ENCODE measurements at places on chromosomes 1 and 21.
A peak's percentile ranks its signal among the peaks of the same experiment; 100 is the strongest.

DNA sequence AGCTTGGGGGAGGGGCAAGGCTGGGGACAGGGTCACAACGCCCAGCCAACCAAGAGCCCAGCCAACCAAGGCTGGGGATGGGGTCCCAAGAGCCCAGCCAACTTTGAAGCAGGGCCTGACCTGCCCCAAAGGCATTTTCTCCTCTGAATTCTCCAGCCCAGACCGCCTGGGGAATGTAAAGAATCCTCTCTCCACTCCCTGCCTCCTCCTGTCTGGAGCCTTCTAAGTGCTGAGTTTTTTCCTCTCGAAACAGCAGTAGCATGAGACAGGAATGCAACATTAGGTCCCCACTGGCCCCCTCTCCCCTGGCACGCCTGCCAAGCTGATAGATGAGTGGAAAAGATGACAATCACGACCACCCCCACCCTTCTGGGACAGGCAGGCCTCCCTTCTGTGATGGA lies 17.0 kb downstream of the C1orf198 start:
- no peak for DNase-seq

- peak; percentile 12 for DNase-seq
These were observed 21.5 kb downstream of the STPG1 start for GRCh38 chr1:24391882-24392603.

DNA sequence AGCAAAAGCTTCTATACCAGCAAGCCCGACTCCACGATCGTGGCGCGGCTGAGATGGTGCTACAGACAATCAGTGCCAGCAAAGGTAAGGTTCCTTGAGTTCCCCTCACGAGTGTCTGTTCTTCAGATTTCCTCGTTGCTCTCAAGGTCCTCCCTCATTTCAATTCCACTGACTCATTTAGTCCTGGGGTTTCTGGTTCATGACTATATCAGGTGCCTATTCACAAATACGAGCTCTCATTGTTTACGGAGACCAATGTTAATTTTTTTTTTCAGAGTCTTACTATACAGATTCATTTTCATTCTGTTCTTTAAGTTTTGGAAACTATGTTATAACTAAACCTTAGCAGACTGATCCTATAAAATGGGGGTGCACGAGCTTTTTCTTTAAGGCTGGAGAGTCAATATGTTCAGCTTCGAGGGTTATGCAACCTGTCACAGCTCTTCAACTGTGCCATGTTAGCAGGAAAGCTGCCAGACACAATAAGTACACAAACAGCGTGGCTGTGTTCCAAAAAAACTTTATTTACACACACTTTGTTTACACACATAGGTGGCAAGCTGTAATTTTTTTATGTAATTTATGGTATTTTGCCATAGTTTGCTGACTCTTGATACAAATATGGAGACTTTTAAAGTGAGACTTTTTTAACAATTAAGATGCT lies 134.3 kb downstream of the ZP4 start:
- no peak for DNase-seq

DNA sequence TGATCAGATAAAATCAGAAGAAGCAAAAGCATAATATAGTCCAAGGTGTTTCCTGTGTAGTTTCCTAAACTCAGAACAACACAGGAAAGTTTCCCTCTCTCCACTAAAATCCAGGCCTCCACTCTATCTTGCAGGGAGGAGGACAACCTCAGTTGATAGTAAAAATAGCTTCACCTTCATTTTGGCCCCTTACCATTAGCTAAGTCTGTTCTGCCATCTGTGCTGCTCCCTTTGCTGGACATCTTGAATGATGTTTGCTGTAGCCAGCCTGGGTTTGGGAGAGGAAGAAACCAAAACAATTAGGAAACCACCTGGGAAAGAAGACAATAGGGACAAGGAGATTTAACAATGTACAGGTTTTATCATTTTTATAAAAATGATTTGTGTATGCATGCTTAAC lies 18.6 kb downstream of the DCAF8 start:
- no peak for DNase-seq

- no peak for DNase-seq
These were observed 93.9 kb downstream of the ADAMTS1 start for GRCh38 chr21:26751305-26751704.

GRCh38 chr21:32806810-32807386 lies 35.3 kb upstream of the PAXBP1 start:
- DNase-seq, result no peak

GRCh38 chr1:235278233-235278914 lies 49.6 kb downstream of the ARID4B start:
- DNase-seq, result no peak

DNA sequence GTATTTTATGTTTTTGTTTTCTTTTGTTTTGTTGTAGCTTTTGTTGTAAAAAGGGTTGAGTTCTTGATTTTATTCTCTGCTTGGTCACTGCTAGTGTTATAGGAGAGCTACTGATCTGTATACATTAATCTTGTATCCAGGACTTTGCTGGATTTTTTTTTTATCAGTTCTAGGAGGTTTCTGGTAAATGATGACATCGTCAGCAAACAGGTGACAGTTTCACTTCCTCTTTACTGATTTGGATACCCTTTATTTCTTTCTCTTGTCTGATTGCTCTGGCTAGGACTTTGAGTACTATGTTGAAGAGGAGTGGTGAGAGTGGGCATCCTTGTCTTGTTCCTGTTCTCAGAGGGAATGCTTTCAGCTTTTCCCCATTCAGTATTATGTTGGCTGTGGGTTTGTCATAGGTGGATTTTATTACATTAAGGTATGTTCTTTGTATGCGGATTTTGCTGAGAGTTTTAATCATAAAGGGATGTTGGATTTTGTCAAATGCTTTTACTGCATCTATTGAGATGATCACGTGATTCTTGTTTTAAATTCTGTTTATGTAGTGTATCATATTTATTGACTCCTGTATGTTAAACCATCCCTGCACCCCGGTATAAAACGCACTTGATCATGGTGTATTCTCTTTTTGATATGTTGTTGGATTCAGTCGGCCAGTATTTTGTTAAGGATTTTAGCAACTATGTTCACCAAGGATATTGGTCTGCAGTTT lies 905.7 kb downstream of the LTN1 start:
- no peak for DNase-seq

DNA sequence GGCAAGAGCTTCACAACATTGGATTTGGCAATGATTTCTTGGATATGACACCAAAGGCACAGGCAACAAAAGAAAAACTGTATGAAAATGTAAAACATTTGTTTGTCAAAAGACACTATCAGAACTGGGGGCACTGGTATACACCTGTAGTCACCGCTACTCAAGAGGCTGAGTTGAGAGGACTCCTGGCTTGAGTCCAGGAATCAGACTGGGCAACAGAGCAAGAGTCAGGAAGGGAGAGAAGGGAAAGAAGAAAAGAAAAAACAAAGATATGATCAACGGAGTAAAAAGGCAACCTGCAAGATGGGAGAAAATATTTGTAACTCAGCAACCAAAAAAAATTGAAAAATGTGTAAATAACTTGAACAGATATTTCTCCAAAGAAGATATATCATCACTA lies 6.0 kb upstream of the TUT4 start:
- no peak for DNase-seq

Measured in NCI-H748 treated with DMSO at 0.1 percent for 48 hours (cell line).